ENCODE measurements at places on chromosomes 3 and 15.
A peak's percentile ranks its signal among the peaks of the same experiment; 100 is the strongest.

GRCh38 chr3:113736548-113737089 lies 9.4 kb downstream of the NAA50 start:
- DNase-seq, result peak; percentile 19

- DNase-seq, result no peak
Observed at GRCh38 chr15:95758851-95759250, 571.6 kb upstream of the NR2F2 start.

DNA sequence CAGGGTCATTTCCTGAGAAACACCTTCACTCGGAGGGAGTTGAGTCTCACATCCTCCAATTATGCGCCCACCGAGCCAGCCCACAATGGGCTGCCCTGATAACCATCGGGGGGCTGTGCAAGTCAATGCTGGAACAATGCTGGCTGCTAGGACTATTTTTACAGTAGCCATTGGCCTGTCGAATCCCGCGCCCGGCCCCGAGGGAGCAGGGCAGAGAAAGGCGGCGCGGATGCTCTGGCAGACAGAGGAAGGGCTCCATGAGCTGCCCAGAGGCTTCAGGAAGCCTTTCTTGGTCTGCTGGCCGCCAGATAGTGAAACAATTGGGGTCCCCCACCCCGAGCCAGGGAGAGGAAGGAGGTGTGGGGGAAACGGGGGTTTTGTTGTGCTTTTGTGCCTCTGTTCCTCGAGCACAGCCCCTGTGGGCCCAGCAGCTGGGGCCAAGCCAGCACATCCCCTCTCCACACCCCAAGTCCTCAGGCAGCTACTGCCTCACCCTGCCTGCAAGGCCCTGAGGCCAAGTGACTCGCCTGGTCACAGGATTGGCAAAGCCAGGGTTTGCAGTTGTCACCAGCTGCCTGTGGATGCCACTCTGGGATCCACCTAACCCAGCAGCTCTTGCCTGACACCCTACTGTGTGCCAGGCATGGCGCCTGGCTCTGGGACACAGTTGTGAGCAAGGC lies 39.0 kb downstream of the SLC6A6 start:
- no peak for DNase-seq

- no peak for DNase-seq
Observed at GRCh38 chr15:41934843-41935242, 37.5 kb downstream of the EHD4 start.

- no peak for DNase-seq
Observed at GRCh38 chr3:53555068-53555588, 60.7 kb downstream of the CACNA1D start.

- no peak for DNase-seq
Observed at GRCh38 chr15:39016706-39017105, 452.1 kb upstream of the RASGRP1 start.

- DNase-seq, result no peak
Observed at GRCh38 chr3:144524531-144524930, 552.9 kb downstream of the DIPK2A start.

- no peak for DNase-seq
Observed at GRCh38 chr3:195856410-195857084, 44.8 kb upstream of the MUC4 start.

- DNase-seq, result no peak
Observed at GRCh38 chr15:62296756-62297507, 131.8 kb upstream of the C2CD4B start.

GRCh38 chr3:62601238-62602070 lies 228.1 kb upstream of the FEZF2 start:
- DNase-seq, result no peak

Measured in right kidney (tissue), 9 donors.